Glutamatergic neuron (in vitro differentiated cells): ENCODE measurements at places on chromosomes 6 and 20.
A peak's percentile ranks its signal among the peaks of the same experiment; 100 is the strongest.

DNA sequence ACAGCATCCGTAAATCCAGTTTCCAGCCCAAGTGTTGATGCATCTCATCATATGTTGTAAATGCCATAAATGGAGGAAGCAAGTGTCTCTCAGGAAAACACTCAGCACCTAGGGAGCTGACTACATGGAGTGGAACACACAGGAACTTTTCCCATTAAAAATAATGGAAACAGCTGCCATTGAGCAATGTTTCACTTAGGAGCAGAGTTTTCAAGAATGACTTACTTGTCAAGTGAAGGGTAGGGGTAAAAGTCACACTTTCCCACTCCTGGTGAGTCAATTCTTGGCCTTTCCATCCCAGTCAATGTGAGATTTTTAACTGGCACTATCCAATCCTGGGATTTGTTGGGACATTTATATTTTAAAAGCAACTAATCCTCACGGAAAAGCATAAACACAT, 119.4 kb upstream of the ASF1A start:
- no peak for DNase-seq

DNA sequence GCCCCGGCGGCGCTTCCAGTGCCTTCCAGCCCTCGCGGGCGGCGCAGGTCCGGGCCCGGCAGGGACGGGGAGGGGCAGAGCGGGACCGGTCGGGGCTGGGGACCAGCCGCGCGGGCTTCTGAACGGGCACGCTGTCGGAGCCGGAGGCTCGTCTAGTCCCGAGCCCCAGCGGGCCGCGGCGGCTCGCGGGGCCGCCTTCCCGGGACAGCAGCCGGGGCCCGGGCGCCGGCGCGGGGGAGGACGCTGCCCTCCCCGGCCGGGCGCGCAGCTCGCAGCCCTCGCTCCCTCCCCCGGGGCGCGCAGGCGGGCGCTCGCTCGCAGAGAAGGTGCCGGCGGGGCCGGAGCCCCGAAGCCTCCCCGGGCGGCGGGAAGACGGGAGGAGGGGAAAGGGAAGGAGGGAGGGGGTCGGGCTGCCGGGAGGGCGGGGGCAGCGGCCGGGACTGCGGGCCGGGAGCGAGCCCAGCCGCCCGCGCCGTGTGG, 696 bp upstream of the SIRPA start:
- peak; percentile 69 for DNase-seq

DNA sequence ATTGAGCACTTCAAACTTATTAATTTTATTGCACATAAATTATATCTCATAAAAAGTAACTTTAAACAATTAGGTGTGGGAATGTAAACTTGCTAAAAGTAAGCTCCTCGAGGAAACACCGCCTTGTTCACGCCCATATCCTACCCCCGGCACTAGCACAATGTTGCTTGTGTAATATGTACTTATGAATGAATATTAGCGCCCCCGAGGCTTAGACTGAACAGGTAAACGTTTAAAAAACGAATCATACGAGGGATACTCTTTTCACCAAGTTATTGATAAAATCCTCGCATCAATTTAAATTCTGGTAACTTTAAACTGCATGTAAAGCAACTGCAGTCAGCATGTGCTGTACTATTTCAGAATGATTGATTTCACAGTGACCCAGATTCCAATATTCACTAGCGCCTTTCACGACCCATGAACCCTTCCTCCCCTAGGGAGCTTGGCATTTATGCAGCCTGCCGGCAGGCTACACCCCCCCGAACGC, 637 bp downstream of the TFB1M start:
- DNase-seq, result no peak

- DNase-seq, result no peak
These were observed 247.9 kb downstream of the CDH4 start for GRCh38 chr20:61499859-61500554.

GRCh38 chr6:34239500-34239825, 2.8 kb downstream of the HMGA1 start:
- DNase-seq, result no peak

GRCh38 chr6:144123421-144123820, 26.9 kb upstream of the STX11 start:
- no peak for DNase-seq
